ENCODE measurements at places on chromosomes 5 and 9. TPM values are rescaled to one million over a fixed set of nuclear protein-coding genes. Genes with fewer than 3 reads are reported as not detected.

Gene SCGB3A2
- total RNA-seq: not detected

Gene CCDC152
- total RNA-seq: 0.89 TPM

Gene PRR7
- 24.8 TPM for total RNA-seq

Gene CDC25C
- 5.9 TPM for total RNA-seq

Data from GM23248 (cell line).